Sigmoid colon (tissue), 7 donors: ENCODE measurements at places on chromosomes 1 and 21. TPM values are rescaled to one million over a fixed set of nuclear protein-coding genes. Genes with fewer than 3 reads are reported as not detected.

- DNase-seq, result no peak
Measured at GRCh38 chr1:94667818-94668217, 126.3 kb upstream of the F3 start.

- no peak for DNase-seq
Measured at GRCh38 chr1:7541629-7542028, 229.5 kb upstream of the VAMP3 start.

GRCh38 chr1:7333094-7333493, 438.0 kb upstream of the VAMP3 start:
- DNase-seq, result no peak

DNA sequence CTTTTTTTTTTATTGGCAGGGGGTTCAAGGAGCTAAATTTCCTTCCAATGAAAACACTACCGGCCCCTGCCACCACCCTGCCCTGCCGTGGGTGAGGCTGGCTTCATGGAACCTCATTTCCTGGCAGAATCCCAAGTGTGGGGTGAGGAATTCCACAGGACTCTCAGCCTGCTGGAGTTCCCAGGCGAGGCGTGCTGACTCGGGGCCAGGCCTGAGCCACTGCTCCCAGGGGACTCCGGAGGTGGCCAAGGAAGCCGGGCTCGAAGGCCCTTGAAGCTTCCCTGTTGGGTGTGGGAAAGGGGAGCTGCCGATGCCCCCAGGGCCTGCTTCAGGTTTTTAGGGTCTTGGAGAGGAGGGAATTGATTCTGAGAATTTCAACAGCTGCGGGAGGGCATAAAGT, 95.3 kb upstream of the ACTRT2 start:
- DNase-seq, result no peak

- no peak for DNase-seq
Measured at GRCh38 chr1:192530254-192530653, 45.3 kb upstream of the RGS1 start.

- DNase-seq, result no peak
Measured at GRCh38 chr1:222107975-222108374, 366.1 kb upstream of the DUSP10 start.

DNA sequence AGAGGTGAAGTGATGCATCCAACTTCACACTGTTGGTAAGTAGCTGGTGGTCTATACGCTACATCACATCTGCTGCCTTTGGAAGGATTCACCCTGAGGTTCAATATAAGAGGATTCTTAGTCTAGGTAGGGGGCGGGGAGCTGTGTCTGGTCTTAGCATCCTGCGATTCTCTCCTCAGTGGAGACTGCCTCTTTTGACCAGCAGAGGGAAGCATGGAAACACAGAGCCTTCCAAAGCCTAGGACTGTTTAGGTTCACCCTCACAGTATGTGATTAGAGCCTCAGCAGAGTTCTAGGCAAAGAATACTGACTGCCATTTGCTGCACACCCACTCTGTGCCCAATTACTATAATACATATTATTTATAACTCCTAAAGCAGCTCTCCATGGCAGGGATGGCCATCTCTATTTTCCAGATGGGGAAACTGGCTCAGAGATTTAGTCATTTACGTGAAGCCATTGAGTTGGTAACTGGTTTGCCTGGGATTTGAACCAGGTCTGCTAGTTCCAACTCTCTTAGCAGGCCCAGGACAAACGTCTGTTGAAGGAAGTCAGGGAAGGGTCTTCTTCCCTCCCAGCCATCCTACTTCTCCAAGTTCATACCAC, 28.9 kb upstream of the EFCAB14 start:
- no peak for DNase-seq

The ETV3L gene
- total RNA-seq, result not detected

The LIN28A gene
- not detected for total RNA-seq

GRCh38 chr1:12129624-12130023, 37.2 kb upstream of the TNFRSF1B start:
- no peak for DNase-seq

- DNase-seq, result no peak
Measured at GRCh38 chr1:21579791-21580190, 70.6 kb downstream of the ALPL start.

The LYPLAL1 gene
- 33.7 TPM for total RNA-seq

DNA sequence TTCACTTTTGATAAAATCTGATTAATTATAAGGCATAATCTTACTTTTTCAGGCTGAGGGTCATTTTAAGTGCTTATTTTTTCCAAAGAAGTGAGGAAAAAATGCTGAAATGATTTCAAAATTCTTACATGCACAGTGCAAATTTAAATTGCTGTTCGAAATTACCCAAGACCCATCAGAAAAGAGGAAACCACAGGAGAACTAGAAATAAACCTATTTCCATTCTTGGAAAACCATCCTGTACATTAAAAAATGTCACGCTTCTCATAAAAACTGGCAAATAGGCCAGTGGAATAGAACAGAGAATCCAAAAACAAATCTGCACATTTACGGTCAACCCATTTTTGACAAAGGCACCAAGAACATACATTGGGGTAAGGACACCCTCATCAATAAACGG, 414.9 kb downstream of the SMYD3 start:
- no peak for DNase-seq

GRCh38 chr1:1156140-1157032, 17.3 kb upstream of the TTLL10 start:
- no peak for DNase-seq

- peak; percentile 44 for DNase-seq
Measured at GRCh38 chr21:36722370-36723368, 23.8 kb downstream of the SIM2 start.

DNA sequence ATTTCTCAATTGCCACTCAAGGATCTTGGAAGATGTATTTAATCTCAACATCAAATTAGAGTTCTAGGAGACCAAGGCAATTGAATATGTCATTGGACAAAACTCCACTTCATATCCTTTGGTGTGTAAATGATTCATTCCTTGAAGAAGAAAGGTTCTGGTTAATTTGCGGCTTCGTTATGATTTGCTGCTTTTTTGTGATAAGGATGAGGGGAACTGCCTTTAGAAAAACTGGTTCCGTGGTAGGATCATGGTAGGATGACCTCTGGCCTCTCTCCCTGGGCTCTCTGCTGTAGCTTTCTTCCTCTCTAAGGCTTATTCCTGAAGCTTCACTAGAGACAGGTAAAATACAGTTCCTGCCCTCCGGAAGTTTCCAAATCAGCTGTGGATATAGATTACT, 51.5 kb upstream of the ERRFI1 start:
- DNase-seq, result no peak

The CLEC20A gene
- not detected for total RNA-seq
